ENCODE measurements at places on chromosomes 3 and 15. TPM values are rescaled to one million over a fixed set of nuclear protein-coding genes. Genes with fewer than 3 reads are reported as not detected.

- DNase-seq, result no peak
These were observed 17.5 kb downstream of the TBC1D5 start for GRCh38 chr3:17724948-17725347.

GRCh38 chr3:4990069-4990468 is 10.8 kb downstream of the BHLHE40 start:
- no peak for DNase-seq

GRCh38 chr15:40043927-40044716 is 5.1 kb upstream of the SRP14 start:
- no peak for DNase-seq

- DNase-seq, result no peak
These were observed 107.0 kb downstream of the MCTP2 start for GRCh38 chr15:94338243-94338846.

DNA sequence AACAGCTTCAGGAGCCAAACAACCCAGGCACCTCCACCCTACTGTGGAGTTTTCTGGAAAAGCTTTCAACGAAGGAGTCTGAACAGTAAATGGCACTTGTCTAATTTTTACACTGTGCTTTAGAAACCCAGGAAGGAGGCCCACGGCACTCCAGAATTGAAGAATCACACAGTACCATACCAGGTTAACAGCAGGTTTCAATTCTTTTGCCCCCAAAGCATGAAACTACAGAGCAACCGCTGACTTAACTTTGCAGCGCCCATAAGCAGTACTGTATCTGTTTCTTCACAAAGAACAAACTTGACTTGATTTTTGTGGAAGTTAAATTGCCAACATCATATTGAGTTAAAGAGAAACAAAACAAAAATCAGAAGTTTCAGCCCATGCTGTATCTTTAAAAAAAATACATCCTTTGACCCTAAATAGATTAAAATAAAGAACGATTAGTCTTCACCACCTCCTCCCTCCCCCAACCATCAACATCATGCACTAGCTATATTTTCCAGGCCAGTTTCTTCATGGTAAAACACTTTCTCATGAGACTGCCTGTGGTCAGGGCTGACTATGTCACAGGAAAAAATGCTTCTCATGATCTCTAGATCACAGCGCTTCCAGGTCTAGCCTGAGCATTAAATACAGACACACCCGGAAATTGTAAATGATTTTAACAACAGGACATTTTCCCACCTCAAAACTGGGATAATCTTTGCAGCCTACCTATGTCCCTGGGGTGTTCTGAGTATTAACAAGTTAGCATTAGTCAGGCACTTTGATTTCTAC is 456.3 kb downstream of the FOXP1 start:
- DNase-seq, result no peak

DNA sequence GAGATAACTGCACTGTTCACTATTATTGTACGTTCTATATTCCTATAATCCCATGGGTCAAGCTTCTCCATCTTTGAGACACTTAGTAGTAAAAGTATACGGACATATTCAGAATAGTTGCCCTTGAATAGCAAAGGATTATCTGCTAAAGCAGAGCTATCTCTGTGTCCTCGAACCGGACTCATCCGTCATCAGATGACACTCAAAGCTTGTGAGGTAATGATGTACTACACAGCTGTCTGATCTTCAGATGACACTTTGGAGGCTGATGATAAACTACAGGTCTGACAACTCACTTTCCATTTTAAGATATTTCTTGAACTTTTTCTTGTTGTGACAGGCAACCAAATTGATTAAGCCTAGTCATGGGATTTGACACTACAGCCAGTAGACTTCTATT is 240.2 kb downstream of the SCAPER start:
- DNase-seq, result no peak

Gene COL6A5
- not detected for total RNA-seq

Gene TMEM158
- 2.0 TPM for total RNA-seq

Gene GUCA1C
- total RNA-seq, result not detected

Measured in breast epithelium (tissue), 4 donors.